Daoy (cell line): ENCODE measurements at places on chromosomes 12 and 14. TPM values are rescaled to one million over a fixed set of nuclear protein-coding genes. Genes with fewer than 3 reads are reported as not detected.

MAPKAPK5 gene
- 68.7 and 78.8 TPM in 2 replicates for total RNA-seq

SDR9C7 gene
- total RNA-seq = not detected in 2 replicates

CCDC177 gene
- total RNA-seq = not detected in 2 replicates

LRTM2 gene
- total RNA-seq = 0.36 TPM in 1 of 2 replicates, not detected in the other

LMBR1L gene
- total RNA-seq = 18.2 and 19.6 TPM in 2 replicates

PIWIL1 gene
- 0.68 and 1.8 TPM in 2 replicates for total RNA-seq

LRP1-AS gene
- total RNA-seq = not detected in 2 replicates

MYF5 gene
- not detected in 2 replicates for total RNA-seq

LRRC43 gene
- 0.34 TPM in 1 of 2 replicates, not detected in the other for total RNA-seq

DHRS2 gene
- total RNA-seq = 5.9 and 7.6 TPM in 2 replicates

SPTB gene
- total RNA-seq = 1.3 and 2.2 TPM in 2 replicates

ALDH1L2 gene
- 0.83 and 5.7 TPM in 2 replicates for total RNA-seq

SOCS4 gene
- total RNA-seq = 18.9 and 21.2 TPM in 2 replicates

INHBE gene
- total RNA-seq = 0.80 and 1.6 TPM in 2 replicates

CMTM5 gene
- total RNA-seq = not detected in 2 replicates

CLEC2A gene
- not detected in 2 replicates for total RNA-seq

WNT1 gene
- not detected in 2 replicates for total RNA-seq

PSMA3 gene
- 370 and 371 TPM in 2 replicates for total RNA-seq

IL31 gene
- not detected in 2 replicates for total RNA-seq

RNF212B gene
- total RNA-seq = not detected in 2 replicates

MMP14 gene
- total RNA-seq = 158 and 176 TPM in 2 replicates

SMCO2 gene
- total RNA-seq = not detected in 2 replicates

NANOG gene
- total RNA-seq = not detected in 2 replicates

ACOT6 gene
- total RNA-seq = not detected in 2 replicates

PSMB11 gene
- not detected in 2 replicates for total RNA-seq

DTX1 gene
- total RNA-seq = 0.24 and 2.3 TPM in 2 replicates

ACOT4 gene
- total RNA-seq = 0.39 and 1.1 TPM in 2 replicates

KLRC2 gene
- 0.89 and 0.97 TPM in 2 replicates for total RNA-seq

METTL25 gene
- 9.7 and 12.1 TPM in 2 replicates for total RNA-seq

EGLN3 gene
- 4.0 and 4.3 TPM in 2 replicates for total RNA-seq
